Jurkat, Clone E6-1 (cell line): ENCODE measurements at places on chromosomes 5 and 9.

GRCh38 chr9:128828719-128829452 is 708 bp downstream of the SPOUT1 start:
- DNase-seq, result no peak

DNA sequence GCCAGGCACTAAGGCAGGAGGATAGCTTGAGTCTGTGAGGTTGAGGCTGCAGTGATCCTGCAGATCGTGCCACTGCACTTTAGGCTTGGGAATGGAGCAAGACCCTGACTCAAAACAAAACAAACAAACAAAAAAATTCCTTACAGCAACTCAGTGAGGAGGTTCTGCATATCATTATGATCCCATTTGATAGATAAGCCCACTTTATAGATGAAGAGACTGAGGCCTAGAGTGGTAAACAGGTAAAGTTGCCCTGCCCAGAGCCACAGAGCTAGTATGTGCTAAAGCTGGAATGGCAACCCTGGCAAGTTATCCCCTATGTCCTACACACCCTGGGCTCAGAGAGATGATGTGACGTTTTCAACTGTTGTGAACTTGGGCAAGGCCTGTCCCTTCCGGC is 7.2 kb downstream of the AIF1L start:
- no peak for DNase-seq

- no peak for DNase-seq
These were observed 22.4 kb downstream of the BOD1 start for GRCh38 chr5:173594061-173594460.

DNA sequence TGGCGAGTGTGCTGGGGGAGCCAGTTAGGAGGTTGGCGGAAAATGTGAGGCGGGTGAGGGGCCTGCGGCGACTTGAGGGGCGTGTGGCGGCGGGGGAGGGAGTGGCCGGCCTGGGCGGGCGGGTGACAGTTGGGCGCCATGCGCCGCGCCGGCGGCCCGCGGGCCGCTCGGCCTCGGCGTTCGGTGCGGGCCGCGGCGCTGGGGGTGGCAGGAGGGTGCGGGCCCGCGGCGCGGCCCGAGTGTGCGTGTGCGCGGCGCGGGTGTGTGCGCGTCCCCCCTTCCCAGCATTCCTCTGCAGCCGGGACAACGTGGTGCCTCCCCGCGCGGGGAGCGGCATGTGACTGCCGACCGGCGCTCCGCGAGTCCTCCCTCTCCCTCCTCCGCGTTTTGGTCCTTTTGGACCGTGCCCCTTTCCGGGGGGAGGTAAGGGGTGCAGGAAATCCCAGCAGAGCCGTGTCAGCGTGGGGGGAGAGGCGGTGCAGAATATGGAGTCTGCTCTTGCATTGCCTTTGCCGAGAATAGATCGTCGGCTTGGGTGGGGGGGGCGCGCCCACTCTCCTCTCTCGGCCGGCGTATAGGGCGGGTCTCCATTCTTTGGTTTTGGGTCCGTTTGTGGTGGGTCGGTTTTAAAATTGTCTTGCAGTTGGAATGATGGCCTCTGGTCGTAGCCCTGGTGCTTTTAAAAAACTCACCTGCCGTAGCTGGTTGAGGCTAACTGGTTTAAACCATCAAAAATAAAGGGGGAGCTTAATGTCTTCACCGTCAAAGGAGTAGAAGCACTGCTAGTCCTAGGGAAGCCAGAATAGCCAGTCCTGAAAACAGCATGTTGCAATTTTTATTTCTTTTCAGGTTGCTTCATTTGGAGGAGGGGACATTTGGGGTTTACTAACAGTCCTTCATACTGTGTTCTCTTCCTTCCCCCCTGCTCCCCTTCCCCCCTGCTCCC is 2.0 kb downstream of the LARP1 start:
- DNase-seq, result no peak

GRCh38 chr5:72436796-72437471 is 70.3 kb downstream of the ZNF366 start:
- no peak for DNase-seq

GRCh38 chr5:19098434-19098833 is 889.6 kb downstream of the CDH18 start:
- DNase-seq, result no peak

DNA sequence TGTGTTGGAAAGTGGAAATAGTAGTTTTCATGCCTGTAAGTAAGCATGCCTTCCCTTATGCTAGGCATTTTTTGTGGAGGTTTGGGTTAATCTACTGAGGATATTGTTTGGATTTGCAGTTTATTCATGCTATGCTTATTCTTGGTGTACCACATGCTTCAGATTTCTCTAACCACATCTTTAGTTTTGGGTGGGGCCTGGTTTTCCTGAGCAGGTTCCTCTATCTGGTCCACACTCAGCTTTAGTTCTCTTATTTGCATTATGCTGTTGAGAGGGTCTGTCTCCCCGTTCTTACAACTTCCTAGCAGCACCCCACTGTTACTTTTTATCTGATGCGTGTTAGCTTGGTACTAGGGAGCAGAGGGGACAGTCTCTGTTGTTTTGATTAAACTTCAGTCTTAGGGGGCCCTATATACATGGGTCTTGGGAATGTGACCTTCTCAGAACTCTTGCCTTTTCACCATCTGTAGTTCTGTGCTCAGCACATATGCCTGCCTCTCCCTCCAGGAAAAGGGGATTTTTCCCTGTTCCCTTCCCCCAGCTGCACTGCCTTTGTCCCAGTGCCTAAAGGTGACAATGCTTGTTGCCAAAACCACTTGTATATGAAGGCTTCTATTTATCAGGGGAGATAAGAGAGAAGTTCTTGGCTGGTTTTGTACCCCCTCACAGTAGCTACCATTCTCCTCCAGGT is 10.0 kb upstream of the CAMK4 start:
- DNase-seq, result no peak

DNA sequence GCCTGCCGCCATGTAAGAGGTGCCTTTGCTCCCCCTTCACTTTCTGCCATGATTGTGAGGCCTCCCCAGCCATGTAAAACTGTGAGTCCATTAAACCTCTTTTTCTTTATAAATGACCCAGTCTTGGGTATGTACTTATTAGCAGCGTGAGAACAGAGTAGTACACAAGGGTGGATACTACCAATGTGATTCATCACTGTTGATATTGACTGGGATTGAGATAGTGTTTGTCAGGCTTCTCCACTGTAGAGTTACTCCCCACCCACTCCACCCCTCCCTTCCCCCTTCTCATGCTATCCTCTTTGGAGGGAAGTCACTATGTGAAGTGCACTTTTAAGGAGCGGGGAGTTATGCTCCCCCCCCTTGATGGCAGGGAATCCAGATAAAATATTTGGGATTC is 11.4 kb upstream of the CRHBP start:
- no peak for DNase-seq

GRCh38 chr5:167900340-167900935 is 391.0 kb upstream of the WWC1 start:
- DNase-seq, result no peak

DNA sequence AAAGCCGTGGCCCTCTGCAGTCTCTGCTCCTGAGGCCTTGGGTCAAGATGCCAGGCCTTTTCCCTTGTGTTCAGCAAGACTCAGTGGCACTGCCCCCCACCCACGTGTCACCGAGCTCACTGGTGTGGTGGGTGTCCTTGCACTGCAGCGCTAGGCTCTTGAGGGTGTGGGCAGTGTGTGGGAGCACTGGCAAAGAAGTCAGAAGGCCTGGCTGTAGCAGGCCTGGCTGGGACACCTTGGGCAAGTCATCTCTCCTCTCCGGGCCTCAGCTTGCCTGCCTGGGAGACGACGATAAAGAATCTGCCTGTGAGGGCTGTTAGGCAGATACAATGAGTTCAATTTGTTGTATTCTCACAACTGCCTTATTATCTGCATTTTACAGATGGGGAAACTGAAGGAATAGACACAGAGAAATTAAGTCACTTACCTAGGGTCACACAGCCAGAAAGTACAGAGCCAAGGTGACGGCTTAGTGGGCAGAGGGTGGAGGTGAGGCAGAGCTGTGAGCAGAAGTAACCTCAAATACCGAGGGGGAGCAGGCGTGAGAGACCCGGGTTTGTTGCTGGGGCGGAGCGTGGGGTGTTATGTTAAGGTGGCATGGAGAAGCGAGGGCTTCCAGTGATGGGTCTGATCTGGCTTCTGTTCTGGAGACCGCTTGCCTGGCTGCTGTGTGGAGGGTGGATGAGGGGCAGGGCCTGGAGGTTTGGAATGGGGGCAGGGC is 1.4 kb downstream of the TSPAN17 start:
- no peak for DNase-seq

GRCh38 chr5:142325725-142326479 is 1.1 kb upstream of the SPRY4 start:
- DNase-seq, result no peak

- no peak for DNase-seq
These were observed 6.7 kb downstream of the TXN start for GRCh38 chr9:110249603-110250002.

DNA sequence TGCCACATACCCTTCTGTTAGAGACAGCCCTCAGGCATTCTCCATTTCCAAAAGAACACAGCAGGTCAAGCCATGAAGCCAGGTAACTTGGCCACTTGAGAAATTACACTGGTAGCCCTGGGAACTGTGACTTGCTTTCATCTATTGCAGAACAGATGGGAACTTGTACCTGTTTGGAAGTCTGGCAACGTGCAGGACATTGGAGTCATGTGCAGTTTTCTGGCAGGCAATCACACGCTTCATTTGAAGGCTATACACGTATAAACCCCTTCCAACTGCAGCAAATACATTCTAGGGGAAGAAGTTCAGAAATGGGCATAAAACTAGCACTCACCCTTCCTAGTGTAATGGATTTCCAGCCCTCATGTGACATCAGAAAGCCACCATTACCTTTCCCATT is 54.0 kb downstream of the WDR41 start:
- DNase-seq, result no peak

- no peak for DNase-seq
These were observed 17.6 kb upstream of the RECK start for GRCh38 chr9:36018891-36019720.

DNA sequence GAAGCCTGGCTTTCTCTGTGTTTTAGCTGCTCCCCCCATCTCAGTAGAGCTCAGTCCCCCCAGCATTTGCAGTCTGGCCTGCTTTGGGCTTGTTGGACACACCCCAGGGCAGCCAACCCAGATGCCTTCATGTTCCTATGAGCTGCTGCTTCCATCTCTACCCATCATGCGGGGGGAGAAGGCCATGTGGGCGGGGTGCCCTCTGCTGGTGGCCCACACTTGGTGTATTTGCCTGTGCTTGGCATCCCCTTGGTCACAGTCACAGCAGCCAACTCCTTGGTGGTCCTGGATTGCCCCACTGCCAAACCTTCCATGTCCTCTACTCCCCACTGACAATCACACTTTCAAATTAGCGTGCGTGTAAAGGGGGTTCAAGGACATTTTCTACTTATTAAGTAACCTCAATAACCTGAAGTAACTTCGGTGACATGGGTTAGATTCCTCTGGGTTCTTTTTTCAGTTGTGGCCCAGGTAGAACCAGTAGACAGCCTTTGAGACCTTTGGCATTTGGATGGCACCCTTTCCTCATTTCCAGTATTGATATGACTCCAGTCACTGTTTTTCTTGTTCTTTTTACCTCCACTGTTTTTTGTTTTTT is 42.8 kb downstream of the SNX30 start:
- DNase-seq, result peak; percentile 53

GRCh38 chr5:145433077-145433476 is 402.1 kb downstream of the PRELID2 start:
- no peak for DNase-seq

DNA sequence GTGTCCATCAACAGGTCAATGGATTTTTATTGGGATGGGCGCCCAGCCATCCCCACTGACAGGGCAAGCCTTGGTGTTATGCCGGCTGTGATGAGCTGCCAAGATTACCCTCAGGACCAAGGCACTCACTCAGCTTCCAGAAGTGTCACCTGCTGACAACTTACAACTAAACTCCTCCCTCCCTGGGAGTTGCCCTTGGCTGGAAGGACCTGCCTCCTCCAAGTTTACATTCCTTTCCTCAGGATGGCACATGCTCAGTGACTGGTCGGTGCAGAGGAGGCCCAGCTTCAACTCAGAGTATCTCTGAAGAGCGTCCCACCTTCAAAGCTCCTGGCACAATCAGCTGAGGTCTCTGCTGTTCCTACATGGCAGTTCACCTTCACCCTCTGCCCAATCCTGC is 52.5 kb upstream of the ZBTB43 start:
- DNase-seq, result no peak

GRCh38 chr5:137629646-137630045 is 106.2 kb downstream of the KLHL3 start:
- DNase-seq, result peak; percentile 53

GRCh38 chr9:128677794-128678193 is 11.2 kb upstream of the SET start:
- no peak for DNase-seq

DNA sequence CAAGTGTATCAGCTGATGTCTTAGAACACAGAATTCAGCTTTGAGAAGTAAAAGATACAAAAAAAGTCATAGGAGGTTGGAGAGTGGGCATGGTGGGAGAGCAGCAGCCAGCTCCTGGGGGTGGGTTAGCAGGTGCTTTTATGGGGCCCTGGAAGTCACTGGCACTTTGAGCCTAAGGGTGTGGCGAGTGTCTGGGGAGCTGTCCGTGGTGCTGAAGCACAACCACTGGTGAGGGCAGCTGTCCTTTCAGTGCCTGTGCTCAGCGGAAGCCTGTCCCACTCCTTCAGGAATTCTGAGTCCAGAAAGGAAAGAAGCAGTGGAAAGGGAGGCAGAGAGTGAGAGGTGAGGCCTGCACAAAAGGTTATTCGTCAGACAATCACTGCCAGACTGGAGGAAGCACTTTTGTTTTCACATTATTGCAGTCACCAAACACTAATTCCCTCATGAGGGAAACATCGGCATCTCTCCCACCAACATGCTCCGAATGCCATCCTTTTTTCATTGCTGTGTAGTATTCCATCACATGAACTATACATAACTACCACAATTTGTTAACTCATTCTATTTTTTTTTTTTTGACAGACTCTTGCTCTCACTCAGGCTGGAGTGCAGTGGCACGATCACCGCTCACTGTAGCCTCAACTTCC is 59.4 kb upstream of the RAPGEF1 start:
- peak; percentile 35 for DNase-seq

DNA sequence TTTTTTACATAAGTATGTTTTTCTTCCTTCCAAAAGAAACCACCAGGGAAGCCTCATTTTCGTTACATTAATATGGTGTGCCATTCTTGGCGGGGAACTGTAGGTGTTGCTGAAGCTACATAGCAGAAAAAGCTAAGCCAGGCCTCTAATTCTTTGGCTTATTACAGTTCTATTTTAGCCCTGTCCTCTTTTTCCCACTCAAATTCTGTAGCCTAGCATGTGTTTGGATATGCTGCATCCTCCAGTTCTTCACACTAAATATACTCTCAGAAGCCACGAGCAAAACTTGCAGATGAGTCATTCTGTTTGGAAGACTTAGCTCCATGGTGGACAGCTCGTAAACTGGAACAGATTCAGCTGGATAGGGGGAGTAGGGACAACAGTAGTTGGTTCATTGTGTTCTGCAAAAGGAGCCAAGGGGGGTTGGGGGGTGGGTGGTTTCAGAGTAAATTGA is 369.4 kb downstream of the TMEM161B start:
- no peak for DNase-seq

DNA sequence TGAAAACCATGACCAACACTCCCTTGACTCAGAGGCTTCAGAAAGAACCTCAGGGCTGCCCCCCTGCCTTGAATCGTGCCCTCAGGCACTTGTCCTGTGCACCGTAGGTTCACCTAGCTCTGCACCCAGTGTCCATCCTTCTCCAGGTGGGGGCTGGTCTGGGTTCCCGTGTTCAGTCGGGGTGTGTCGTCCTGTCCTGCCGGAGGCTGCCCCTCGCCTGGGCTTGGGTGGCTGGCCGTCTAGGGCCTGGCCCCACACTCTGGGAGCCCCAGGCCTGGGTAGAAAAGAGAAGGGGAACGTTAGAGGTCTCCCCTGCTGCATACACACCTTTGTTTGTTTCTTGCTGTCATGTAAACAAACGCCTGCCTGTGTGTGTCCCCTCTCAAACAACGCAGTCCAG is 29.3 kb downstream of the CATSPER3 start:
- DNase-seq, result no peak
